Caco-2 (cell line): ENCODE measurements at places on chromosomes 1 and 21.
A peak's percentile ranks its signal among the peaks of the same experiment; 100 is the strongest.

GRCh38 chr1:30515755-30516484, 207.5 kb downstream of the MATN1 start:
- H3K36me3 ChIP-seq = no peaks in the 10 kb centered on the region
- H3K27ac ChIP-seq = no peak overlapping the region

- no peaks in the 10 kb centered on the region for H3K27me3 ChIP-seq
- H3K36me3 ChIP-seq = no peaks in the 10 kb centered on the region
- H3K4me3 ChIP-seq = no peak overlapping the region
- no peak overlapping the region for H3K27ac ChIP-seq
- H3K4me1 ChIP-seq = no peaks in the 10 kb centered on the region
- DNase-seq = no peak
These were observed 40.1 kb downstream of the TMED5 start for GRCh38 chr1:93140106-93140505.

GRCh38 chr1:53847980-53848379, 9.9 kb upstream of the NDC1 start:
- H3K4me1 ChIP-seq = no peaks in the 10 kb centered on the region
- no peak overlapping the region for H3K27ac ChIP-seq
- H3K36me3 ChIP-seq = no peaks in the 10 kb centered on the region
- no peak overlapping the region for H3K4me3 ChIP-seq
- no peaks in the 10 kb centered on the region for H3K27me3 ChIP-seq
- DNase-seq = no peak

DNA sequence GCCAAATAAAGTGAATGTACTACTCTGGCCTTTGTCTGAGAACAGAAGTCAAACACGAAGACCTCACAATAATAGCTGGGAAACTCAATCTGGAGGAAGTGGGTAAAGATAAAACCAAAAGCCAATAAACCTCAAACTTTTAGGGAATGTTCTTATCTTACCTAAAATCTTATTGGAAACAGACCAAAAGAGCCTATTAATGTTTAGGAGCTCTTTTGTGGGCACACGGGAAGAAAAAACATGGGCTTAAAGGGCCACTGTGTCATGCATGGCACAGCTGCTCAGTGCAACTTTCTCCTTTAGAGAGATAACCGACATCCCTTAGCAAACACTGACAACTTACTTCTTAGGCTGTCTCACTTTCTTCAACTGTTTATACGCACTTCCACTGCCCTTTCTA, 16.1 kb downstream of the EIF2B3 start:
- DNase-seq = no peak
- H3K4me1 ChIP-seq = no peaks in the 10 kb centered on the region
- H3K36me3 ChIP-seq = no peaks in the 10 kb centered on the region
- no peak overlapping the region for H3K4me3 ChIP-seq
- H3K27me3 ChIP-seq = no peaks in the 10 kb centered on the region

DNA sequence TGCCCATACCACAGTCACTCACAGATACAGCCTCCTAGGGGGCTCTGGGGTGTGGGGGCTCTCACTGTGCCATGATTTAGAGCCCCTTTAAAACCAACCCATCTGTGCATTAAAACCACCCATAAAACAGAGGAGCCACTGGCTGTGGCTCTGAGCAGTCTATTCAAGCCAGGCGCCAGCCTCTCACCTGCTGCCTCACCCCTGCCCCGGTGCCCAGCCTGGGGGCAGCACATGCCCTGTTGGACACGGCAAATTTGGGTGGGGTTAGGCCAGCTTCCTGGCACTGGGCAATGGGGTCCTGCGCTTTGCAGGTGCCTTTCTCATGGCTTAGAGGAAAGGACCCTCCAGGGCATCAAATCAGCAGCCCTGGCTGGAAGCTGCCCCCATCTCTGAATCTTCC, 73.1 kb downstream of the CASZ1 start:
- DNase-seq = no peak
- H3K36me3 ChIP-seq = no peaks in the 10 kb centered on the region
- no peaks in the 10 kb centered on the region for H3K4me1 ChIP-seq
- no peaks in the 10 kb centered on the region for H3K27me3 ChIP-seq
- no peak overlapping the region for H3K4me3 ChIP-seq

- no peak for DNase-seq
- no peaks in the 10 kb centered on the region for H3K27me3 ChIP-seq
- 0 out of 2 replicates have a peak, but pooled peaks cover 9% of the 10 kb centered on the region for H3K4me1 ChIP-seq
These were observed 1.7 kb upstream of the MIB2 start for GRCh38 chr1:1613509-1614082.

DNA sequence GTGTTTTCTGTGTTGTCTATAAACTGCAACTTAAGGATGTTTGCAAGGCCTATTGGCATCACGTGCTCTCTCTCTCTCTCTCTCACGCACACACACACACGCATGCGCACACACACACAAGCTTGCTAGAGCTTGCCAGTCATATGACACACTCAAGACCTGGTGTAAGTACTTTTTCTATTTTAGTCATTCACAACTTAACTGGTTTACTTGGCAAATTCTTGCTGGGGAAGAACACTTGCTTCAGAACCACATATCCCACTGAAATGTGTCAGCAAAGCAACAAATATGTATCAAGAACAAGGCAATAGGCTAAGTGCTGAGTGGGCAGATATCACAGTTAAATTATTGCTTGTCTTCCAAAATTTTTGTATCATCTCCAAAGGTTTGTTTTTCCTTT, 107.8 kb downstream of the DISC1 start:
- no peak for DNase-seq
- H3K4me1 ChIP-seq = no peaks in the 10 kb centered on the region
- no peak overlapping the region for H3K4me3 ChIP-seq
- no peak overlapping the region for H3K27ac ChIP-seq
- no peaks in the 10 kb centered on the region for H3K27me3 ChIP-seq

DNA sequence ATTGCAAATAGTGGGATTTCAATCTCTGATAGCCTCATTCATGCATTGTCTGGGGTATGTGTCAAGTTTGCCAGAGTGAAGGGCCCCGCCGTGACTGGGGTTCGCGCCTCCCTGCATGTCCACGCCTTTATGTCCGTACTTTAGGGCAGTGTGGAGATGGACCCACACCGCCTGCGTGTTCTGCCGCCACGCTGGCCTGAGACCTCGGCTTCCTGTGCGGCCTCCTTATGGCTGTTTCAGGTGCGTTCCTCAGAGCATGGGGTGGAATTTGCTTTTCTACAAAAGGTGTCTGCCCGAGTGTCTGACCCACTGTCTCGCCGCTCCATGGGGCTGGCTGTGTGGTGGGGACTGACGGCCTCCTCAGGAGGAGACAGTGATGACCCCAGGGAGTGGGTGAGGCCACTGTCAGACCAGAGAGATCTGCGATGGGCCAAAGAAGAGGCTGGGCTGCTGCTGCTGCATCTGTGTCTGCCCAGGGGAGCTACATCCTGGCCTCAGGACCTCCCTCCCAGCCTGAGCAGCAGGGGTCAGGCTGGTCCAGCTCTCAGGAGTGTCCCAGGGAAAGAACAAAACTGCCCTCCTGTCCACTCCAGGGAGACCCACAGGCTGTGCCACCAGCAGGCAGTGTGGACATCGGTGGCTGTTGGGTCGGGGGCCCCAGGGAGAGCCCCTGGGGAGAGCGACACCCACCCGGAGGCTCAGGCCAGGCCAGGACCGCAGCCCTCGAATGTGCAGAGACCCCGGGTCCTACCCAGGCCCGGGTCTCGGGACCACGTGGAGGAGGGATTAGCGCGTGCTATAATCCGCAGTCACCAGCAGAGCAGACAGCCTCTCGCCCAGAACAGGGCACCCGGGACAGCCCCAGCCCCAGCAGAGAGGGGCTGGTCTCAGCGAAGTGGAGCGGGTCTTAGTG, 9.8 kb upstream of the SLC19A1 start:
- no peaks in the 10 kb centered on the region for H3K36me3 ChIP-seq
- H3K4me1 ChIP-seq = peaks cover 28% of the 10 kb centered on the region
- no peak overlapping the region for H3K27ac ChIP-seq
- DNase-seq = peak; percentile 26
- H3K27me3 ChIP-seq = no peaks in the 10 kb centered on the region

DNA sequence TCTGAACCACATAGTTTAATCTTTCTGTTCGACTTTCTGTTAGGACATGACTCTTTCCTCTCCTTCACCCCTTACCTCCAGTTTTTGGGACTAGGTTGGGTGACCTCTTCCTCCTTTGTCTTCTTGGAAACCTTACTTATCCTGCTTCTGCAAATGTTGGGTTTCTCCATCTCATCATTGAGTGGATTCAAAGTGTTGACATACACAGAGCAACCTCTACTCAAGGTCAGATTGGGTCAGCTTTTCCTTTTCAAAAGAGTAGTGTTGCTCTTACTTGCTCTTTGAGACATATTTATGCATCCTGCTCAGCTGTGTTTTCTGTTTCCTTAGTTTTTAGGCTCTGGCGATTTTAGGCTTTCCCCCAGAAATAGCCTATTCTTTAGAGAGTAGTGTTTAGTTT, 3.7 kb downstream of the CAMTA1 start:
- no peak overlapping the region for H3K27ac ChIP-seq
- DNase-seq = no peak
- H3K36me3 ChIP-seq = no peaks in the 10 kb centered on the region; the same call in 1 of the 2 replicates
- no peaks in the 10 kb centered on the region for H3K4me1 ChIP-seq
- H3K27me3 ChIP-seq = no peaks in the 10 kb centered on the region

GRCh38 chr1:209241487-209241886, 342.0 kb upstream of the CAMK1G start:
- H3K27me3 ChIP-seq = no peaks in the 10 kb centered on the region
- H3K4me3 ChIP-seq = no peak overlapping the region
- H3K36me3 ChIP-seq = no peaks in the 10 kb centered on the region
- H3K27ac ChIP-seq = no peak overlapping the region
- DNase-seq = no peak
- no peaks in the 10 kb centered on the region for H3K4me1 ChIP-seq

DNA sequence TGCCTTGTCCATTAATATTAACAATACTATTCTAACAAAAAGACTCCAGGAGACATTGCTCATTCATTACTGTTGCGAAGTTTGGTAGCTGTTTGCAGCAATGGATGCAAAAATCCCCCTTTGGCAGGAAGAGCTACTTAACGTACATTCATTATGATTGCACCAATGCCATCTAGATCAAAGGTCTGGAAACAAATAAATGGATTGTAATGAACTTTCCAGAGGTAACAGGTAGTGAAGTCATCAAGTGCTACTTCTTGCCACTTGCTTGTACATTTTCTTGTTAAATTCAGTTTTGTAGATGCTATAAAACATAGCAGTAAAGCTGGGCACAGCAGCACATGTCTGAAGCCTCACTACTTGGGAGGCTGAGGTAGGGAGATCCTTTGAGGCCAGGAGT, 93.9 kb downstream of the DDAH1 start:
- H3K27me3 ChIP-seq = no peaks in the 10 kb centered on the region
- no peaks in the 10 kb centered on the region for H3K4me1 ChIP-seq
- H3K36me3 ChIP-seq = no peaks in the 10 kb centered on the region
- no peak overlapping the region for H3K4me3 ChIP-seq

DNA sequence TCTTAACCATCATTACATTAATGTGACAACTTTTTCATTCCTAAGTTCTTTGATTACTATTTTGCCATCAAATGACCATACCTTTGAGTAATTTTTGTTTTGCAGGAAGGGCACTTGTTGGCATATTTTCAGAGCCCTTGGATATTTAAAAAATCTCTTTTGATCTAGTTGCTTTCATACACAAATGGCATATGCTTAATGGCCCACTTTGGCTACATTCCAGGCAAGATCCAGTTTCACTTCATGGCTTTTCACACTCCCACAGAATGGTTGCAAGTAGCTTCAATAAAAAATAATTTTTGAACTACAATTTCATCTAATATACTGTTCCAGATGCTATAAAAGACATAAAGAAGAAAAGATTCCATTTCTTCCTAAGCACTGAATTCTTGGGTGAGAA, 18.1 kb downstream of the ADAM30 start:
- no peak for DNase-seq
- H3K4me1 ChIP-seq = no peaks in the 10 kb centered on the region
- H3K36me3 ChIP-seq = no peaks in the 10 kb centered on the region

GRCh38 chr1:169708647-169709046, 2.8 kb downstream of the SELL start:
- no peak overlapping the region for H3K4me3 ChIP-seq
- peaks cover 20% of the 10 kb centered on the region for H3K4me1 ChIP-seq
- no peaks in the 10 kb centered on the region for H3K27me3 ChIP-seq
- no peaks in the 10 kb centered on the region for H3K36me3 ChIP-seq
- no peak for DNase-seq
- H3K27ac ChIP-seq = no peak overlapping the region

GRCh38 chr1:3038571-3039181, 17.4 kb downstream of the ACTRT2 start:
- DNase-seq = no peak
- H3K4me1 ChIP-seq = no peaks in the 10 kb centered on the region
- no peak overlapping the region for H3K27ac ChIP-seq
- H3K27me3 ChIP-seq = no peaks in the 10 kb centered on the region

- no peaks in the 10 kb centered on the region; the same call in 1 of the 2 replicates for H3K27me3 ChIP-seq
- no peak overlapping the region for H3K27ac ChIP-seq
- DNase-seq = no peak
- H3K4me1 ChIP-seq = no peaks in the 10 kb centered on the region
These were observed 3.7 kb downstream of the OPRD1 start for GRCh38 chr1:28815533-28816185.

DNA sequence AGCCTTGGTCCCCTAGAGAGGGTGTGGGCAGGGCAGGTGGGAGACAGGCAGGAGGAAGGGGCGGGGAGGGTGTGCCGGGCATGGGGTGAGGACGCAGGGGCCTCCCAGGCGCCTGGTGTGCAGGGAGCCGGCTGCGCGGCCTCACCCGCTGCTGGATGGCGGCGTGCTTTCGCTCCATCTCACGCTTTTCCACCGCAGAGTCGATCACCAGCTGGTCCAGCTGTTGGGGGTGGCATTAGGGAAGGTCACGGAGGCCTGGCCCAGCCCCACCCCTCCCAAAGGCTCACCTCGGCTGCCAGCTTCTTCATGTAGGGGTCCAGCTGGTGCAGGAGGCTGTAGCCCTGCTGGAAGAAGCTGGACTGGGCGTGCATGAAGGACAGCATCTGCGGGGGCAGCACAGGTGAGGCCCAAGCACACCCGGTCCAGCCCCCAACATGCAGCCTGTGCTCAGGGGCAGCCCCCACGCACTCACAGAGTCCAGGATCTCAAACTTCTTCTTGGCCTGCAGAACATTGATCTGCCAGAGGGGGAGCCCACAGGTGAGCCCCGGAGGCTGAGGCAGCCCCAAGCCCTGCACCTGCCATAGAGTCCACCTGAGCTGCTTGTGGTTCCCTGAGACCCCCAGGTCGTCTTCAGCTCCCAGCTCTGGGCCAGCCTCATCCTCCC, 7.9 kb downstream of the ACAP3 start:
- peak; percentile 46 for DNase-seq
- no peaks in the 10 kb centered on the region for H3K27me3 ChIP-seq
- no peak overlapping the region for H3K4me3 ChIP-seq
- H3K4me1 ChIP-seq = peaks cover 6% of the 10 kb centered on the region
- H3K36me3 ChIP-seq = no peaks in the 10 kb centered on the region

GRCh38 chr1:68565923-68566322, 69.0 kb upstream of the DEPDC1 start:
- H3K27ac ChIP-seq = no peak overlapping the region
- H3K4me3 ChIP-seq = no peak overlapping the region
- H3K4me1 ChIP-seq = no peaks in the 10 kb centered on the region
- H3K36me3 ChIP-seq = no peaks in the 10 kb centered on the region

GRCh38 chr1:198669023-198669698, 30.3 kb downstream of the PTPRC start:
- no peaks in the 10 kb centered on the region for H3K27me3 ChIP-seq
- no peak overlapping the region for H3K27ac ChIP-seq
- DNase-seq = no peak
- H3K36me3 ChIP-seq = no peaks in the 10 kb centered on the region
- H3K4me1 ChIP-seq = no peaks in the 10 kb centered on the region
